Thymus (tissue), 14 donors: ENCODE measurements at places on chromosomes 5 and 9. TPM values are rescaled to one million over a fixed set of nuclear protein-coding genes. Genes with fewer than 3 reads are reported as not detected.

DNA sequence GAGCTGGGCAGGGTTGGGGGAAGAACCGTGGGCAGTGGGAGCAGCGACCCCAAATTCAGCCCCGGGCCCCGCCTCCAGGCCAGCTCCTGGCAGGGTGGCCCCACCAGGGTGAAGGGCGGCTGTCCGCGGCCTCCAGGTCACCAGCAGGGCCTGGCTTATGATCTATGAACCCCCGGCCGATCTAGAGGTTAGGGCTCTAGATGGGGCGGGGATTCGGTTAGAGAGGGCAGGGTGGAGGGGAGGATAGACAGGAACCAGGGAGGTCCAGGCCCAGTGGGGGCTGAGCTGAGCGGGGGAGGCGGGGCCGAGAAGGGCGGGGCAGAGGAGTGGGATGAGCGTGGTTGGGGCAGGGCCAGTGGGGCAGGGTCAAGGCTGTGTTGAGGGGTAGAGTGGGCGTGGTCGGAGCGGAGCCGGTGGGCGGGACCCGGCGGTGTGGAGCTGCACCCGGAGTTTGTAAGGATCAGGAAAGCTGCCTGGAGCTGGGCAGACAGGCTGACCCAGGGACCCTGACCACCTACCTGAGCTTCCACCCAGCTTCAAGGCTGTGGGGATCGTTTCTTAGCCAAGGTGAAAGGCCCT is 29.3 kb upstream of the OBP2B start:
- DNase-seq: no peak

DNA sequence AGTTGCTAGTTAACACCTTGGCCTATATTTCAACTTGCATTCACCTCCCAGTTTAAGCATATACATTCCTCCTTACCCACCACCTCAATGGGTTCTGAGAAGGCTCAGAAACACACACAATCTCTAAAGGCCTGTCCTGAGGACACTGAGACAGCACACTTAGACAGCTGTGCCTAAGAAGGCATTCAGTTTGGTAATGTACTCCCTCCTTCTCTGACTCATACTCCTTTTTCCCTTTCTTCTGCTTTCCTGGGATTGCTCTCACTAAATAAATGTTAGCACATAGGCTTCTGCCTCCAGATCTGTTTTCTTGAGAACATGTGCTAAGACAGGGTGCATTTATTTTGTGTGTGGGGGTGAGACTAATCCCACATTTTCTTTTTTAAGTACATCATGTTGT is 456.8 kb upstream of the CDH6 start:
- DNase-seq: no peak

DNA sequence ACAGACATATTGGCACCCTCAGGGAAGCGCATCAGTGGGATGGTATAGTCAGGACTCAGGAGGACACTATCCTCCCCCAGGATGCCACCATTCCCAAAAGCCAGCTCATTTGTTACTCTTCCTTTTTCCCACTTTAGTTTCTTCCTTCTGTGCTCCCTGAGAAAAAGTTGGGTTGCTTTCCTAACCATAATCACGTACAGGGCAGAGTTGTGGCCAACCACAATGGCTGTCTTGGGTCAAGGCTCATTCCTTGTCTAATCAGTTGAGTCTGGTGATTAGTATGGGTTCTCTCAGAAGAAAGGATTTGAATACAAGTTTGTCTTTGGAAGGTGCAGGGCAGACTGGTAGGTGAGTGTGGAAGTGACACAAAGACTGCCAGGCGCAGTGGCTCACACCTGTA is 26.6 kb upstream of the ATP6V1G1 start:
- DNase-seq: no peak

GRCh38 chr9:96006961-96007360 is 131.5 kb downstream of the ERCC6L2 start:
- DNase-seq: no peak

- DNase-seq: no peak
These were observed 141.5 kb upstream of the GAS1 start for GRCh38 chr9:87088621-87089365.

GRCh38 chr5:158718738-158719505 is 380.8 kb downstream of the EBF1 start:
- DNase-seq: no peak

DNA sequence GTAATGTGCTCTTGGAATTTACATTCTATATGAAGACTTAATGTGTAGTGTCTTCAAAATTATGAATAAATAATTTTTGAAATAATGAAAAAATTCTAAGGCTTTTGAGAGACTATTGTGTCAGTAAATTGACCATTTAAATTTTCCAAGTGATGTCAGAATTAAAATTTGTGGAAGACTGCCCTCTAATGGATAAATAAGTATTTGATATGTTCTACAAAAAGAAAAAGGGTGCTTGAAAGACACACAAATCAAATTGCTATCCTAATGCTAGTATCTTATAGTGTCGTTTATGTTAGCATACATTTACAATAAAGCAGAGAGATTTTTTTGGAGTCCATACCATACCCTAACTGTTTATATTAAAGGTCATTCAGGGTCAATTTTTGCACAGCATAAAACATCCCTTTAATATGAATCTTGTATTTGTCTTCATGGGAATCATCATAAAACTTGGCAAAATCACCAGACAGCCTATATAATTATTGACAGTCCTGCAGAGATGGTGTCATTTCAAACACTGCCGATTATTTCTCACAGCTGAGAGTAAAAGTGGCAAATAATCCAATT is 120.8 kb upstream of the SLC27A6 start:
- DNase-seq: no peak

DNA sequence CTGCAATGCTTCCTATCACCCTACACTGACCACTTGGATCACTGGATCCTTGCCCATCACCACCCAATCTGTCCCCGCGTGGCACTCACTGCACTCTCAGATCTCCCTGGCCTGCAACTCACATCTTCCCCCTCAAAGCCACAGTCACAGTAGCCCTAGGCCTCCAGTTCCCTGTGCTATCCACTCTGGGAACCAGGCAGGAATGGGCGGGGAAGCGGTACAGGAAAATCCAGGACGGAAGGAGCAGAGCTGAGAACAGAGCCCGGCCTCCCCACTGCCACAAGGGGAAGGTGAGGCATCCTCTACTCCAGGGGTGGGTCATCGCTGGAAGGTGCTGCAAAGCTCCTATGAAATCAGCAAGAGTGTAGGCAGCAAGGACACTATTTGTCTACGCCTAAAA is 102.6 kb downstream of the ESM1 start:
- DNase-seq: no peak

- DNase-seq: no peak
These were observed 69.3 kb downstream of the SNX30 start for GRCh38 chr9:112819635-112820496.

DNA sequence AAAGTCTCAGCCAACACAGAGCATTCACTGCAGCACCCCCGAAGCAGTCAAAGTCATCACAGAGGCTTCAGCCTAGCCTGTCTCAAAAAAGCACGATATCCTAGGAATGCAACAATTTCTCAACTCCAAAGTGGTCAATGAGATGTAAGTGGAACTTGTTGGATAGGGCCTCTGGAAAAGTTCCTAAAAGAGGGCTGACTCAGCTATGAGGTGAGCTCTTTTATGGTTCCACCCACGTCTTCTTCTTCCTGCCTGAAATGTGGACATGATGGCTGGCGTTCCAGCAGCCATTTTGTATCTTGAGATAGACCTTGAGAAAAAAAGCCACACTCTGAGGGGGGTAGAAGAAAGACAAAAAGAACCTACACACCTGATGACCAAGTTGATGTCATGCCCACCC is 32.5 kb upstream of the TRIO start:
- DNase-seq: no peak

- DNase-seq: no peak
These were observed 1.3 kb downstream of the RNF38 start for GRCh38 chr9:36398745-36399144.

- no peak for DNase-seq
These were observed 37.9 kb upstream of the RASA1 start for GRCh38 chr5:87229780-87230179.

- no peak for DNase-seq
These were observed 2.2 kb downstream of the NXNL2 start for GRCh38 chr9:88536951-88537760.

GRCh38 chr5:83715236-83716065 is 5.2 kb downstream of the HAPLN1 start:
- no peak for DNase-seq

GRCh38 chr9:103904242-103904641 is 189.9 kb upstream of the SMC2 start:
- no peak for DNase-seq

GRCh38 chr5:139178935-139179334 is 19.2 kb downstream of the SIL1 start:
- no peak for DNase-seq

DNA sequence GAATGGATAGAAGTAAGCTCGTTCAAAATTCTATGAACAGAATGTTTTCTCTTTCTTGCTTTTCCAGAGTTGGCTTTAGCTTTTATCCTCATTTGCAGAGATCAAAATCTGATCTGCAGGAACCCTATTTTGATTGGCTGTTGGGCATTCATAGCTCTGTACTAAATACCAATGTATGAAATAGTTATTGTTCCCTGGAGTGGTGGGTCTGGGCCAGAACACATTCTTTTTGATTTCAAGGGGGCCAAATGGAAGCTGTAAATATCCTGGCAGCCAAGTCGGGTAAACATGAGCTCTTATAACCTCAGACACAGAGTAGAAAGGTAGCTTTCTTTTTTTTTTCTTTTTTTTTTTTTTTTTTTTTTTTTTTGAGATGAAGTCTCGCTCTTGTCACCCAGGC is 241.5 kb downstream of the PDZD2 start:
- DNase-seq: no peak

Gene TMEM171
- 0.19 TPM for total RNA-seq

Gene CFAP77
- 0.05 TPM for total RNA-seq

Gene CSF1R
- total RNA-seq: 7.6 TPM

Gene TOR4A
- 2.0 TPM for total RNA-seq

Gene C5
- total RNA-seq: 2.4 TPM

Gene PCDHA1
- total RNA-seq: not detected

Gene SLC36A3
- not detected for total RNA-seq

Gene PDGFRB
- total RNA-seq: 6.0 TPM

Gene UBTD2
- total RNA-seq: 13.2 TPM

Gene WDR31
- total RNA-seq: 0.76 TPM
